Hematopoietic multipotent progenitor cell treated with erythropoietin and hydrocortisone succinate and interleukin-3 and kit ligand, for 15 days (in vitro differentiated cells): ENCODE measurements at places on chromosomes 13 and 19.

DNA sequence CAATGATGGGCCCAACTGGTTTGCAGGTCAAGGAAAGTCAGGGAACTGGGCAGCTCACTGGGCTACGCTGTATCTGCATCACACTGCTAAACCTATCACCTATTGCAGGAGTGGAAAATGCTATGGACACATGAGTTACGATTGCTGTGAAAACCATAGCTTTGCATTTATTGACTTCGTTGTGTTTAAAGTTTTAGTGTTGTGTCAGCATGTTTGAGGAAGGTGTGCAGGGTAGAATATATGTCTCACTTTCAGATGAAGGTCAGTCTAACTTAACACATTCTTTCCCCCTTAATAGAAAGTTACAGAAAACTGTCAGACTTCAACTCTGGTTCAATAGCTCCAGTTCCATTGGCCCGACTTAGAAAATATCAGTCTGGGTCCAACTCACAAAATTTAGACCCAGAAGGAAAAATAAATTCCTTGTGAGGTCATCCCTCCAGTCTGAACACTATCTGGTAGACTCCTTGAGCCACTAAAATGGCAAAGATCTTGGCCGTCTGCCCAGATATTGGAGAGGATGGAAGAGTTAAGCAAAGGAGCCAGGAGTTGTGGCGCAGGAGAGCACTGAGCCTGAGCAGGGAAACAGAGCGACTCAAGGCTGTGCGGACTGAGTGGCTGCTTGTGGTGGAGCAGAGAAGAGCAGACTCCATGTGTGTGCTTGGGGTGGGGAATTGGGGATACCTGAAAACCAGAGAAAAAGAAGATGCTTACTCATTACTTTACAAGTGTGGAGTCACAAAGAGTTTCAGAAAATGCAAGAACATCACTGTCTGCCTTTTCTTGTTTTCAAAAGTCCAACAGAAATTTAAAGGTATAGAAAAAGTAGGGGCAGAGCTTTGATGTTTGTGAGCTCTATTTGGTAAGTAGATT is 518.5 kb downstream of the FGF9 start:
- no peak for DNase-seq

DNA sequence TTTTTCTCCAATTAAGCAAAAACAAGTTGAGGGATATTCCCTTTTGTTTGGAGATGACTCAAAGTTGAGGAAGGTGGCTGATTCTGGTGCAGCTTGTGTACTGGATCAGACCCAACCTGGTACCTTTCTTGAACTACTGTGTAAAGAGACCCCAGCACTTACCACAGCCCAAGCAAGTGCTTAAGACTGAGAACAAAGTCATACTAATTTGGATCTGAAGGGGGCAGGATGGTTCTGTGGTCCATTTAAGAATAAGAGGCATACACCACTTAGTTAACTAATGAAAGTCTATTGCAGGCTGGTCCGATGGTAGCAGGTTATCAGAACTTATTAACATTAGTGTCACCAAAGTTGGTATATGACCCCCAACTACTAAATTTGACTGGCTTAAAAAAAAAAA is 6.3 kb downstream of the THSD1 start:
- peak; percentile 32 for DNase-seq

- DNase-seq = no peak
These were observed 3.7 kb upstream of the CNN1 start for GRCh38 chr19:11534948-11535347.

DNA sequence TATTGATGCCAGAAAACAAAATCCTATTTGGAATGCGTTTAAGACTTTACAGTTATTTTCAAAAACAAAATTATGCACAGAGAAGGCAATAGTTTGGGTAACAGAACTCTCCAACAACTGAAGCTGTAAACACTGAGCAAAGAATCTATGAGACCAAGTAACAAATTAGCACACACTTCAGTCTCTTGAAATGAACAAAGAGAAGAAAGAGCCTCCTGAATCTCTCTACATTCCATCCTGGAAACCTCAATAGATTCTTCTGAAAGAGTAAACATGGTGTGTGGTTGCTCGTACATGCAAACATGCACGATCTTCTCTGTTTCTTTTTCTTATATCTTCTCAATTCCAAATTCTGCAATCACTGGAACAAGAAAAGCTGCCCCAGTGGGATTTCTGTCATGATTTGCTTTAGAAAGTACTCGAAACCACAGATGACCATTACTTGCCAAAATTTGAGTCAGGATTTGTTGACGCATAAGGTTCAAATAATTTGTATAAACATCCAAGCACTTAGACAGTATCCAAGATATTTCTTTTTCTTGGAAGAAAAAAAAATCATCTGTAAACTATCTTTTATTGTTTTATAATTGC is 137.9 kb upstream of the DACH1 start:
- DNase-seq = no peak

GRCh38 chr19:18795540-18795939 is 4.4 kb upstream of the COMP start:
- DNase-seq = no peak

DNA sequence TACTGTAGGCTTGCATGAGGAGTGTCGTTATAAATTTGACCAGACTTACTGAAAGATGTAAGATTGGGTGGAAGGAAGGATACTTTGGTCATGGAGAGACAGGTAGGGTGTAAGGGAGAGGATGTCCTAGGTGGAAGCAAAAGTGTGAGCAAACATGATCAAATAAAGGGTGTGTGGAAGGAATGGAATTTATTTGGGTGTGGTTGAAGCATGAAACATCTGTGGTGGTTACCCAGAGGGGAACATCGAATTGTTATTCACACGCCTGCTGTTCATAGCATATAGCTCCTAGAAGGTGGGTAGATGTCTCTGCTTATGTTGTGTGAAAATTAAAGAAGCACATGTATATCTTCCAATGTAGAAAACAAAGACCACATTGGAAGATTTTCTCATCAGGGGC is 157.7 kb downstream of the ATP8A2 start:
- no peak for DNase-seq

- DNase-seq = no peak
These were observed 14.0 kb downstream of the GPR183 start for GRCh38 chr13:99293178-99293577.

- DNase-seq = no peak
These were observed 142.4 kb downstream of the URI1 start for GRCh38 chr19:30084390-30084819.

DNA sequence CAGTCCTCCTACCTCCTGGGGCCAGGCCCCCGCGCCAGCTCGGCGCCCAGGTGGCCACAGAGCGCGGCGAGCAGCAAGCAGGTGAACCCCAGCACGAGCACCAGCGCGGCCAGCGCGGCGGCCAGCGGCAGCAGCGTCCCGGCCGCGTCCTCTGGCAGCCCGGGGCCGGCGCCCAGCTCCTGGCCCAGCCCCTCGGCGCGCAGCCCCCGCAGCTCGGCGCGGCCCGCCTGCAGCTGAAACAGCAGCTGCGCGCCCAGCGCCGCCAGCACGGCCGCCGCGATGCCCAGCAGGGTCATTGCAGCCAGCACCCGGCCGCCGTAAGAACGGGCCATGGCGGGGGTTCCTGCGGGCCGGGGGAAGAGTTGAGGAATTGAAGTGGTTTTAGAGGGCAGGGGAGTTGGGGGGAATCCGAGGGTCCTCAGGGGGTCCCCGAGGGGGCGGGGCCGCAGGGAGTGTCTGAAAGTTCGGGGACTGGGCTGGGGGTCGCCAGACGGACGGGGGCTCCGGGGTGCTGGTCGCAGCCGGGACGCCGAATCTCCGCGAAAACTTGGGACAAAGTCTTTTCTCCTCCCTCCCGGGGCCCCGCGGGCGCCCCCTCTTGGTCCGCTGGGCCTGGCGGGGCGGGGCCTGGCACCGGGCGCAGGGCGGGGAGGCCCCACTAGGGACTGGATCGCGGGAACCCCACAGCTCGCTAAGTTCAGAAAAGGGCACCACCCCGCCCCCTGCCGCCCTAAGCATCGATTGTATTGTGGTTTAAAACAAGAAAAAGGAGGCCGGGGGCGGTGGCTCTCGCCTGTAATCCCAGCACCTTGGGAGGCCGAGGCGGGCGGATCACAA is at the start of gene TMEM221:
Gene TMEM221, minus strand, starts transcription at position 538 of the 837 bp plus-strand sequence. Its CDS starts 206 bp downstream, at position 332.
- DNase-seq = peak; percentile 16

DNA sequence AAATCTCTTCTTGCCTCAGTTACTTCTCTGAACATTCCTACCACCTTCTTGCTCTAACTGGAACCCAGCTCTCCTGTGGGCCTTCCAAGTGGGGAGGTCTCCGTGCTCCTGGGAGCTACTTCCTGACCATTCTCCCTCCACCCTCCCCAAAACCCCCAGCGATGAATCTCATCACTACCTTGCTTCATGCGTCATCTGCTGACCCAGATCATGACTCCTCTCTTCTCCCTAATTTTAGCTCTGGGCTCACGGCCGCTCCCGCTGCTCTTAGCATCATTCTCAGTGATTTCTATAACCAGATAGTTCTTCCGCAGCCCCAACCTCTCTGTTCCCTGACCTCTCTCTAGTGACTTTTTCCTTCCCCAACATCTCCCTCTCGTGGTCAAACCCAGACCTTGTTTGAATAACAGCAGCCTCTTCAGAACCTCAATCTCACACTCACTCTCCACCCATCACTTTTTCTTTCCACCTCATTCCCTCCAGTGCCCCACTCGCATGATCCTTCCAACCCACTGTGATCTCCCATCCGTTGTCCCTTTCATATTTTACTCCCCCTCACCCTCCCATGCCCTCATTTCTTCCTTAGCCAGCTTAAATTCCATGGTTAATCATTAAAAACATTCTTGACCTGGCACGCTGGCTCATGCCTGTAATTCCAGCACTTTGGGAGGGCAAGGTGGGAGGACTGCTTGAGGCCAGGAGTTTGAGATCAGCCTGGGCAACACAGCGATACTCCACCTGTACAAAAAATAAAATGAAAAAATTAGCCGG is 21.8 kb downstream of the MRPS12 start:
- DNase-seq = peak; percentile 19

DNA sequence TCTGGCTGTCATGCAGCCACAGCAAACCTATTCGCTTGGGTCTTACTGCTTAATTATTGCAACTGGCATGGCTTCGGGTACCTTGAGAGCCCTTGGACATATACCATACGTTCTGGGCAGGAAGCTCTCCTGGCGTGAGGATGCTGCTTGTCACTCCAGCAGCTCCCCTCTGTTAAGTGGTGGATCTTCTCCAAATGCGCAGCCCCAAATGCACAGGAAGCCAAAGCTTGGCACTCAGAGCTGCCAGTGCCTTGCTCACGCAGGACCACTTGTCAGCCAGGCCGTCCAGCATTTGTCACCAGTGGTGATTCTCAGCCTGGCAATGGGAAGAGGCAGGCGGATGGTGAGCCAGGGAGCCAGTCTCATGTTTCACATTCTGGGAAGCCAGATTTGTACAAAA is 158.6 kb downstream of the KATNAL1 start:
- DNase-seq = no peak

GRCh38 chr13:85508683-85509329 is 290.4 kb downstream of the SLITRK6 start:
- no peak for DNase-seq

- peak; percentile 68 for DNase-seq
These were observed 25.8 kb downstream of the LACC1 start for GRCh38 chr13:43905435-43906031.

DNA sequence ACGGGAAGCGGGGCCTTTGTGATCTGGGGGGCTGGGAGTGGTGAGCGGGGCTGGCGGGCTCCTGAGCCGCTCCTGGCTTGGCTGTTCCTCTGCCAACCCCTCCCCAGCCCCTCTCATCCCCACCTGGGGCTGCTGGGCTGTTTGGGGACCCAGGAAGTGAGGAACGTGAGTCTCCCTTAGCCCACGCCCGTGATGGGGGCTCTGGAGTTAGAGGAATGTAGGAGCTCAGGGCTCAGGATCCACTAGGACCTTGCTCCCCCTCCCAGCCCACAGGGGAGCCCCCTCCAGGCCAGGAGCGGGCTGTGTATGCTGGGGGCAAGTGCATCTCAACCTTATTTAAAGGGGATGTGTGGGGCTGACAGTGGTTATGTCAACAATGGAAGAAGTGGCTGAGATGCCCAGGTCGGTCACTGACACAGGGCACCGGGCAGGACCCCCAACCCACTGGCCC is 134.1 kb downstream of the URI1 start:
- DNase-seq = no peak

DNA sequence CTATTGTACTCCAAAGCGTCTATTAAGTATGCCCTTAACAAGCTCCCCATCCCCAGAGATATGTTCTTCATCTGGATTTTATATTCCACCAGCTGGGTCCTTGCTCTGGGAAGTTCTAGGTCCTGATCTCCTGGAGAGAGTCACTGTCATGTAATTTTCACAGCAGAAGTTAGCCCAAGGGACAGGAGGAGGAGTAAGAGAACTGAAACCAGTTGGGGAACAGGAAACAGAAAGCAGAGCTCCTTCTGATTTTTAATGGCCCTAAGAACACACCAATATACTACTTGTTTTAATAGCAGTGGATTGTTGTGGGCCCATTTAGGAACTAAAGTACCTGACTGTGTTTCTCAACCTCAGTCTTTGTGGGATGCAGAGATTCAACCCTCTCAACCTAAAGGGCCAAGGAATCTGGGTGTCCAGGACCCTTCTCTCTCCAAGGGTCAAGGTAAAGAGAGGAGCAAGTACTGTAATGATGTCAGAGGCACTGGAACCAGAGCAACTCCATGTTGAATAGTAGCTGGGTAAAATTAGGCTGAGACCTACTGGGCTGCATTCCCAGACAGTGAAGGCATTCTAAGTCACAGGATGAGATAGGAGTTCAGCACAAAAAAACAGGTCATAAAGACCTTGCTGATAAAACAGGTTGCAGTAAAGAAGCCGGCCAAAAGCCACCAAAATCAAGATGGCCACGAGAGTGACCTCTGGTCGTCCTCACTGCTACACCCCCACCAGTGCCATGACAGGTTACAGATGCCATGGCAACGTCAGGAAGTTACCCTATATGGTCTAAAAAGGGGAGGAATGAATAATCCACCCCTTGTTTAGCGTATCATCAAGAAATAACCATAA is 8.1 kb upstream of the FPR3 start:
- no peak for DNase-seq

- DNase-seq = no peak
These were observed 4.2 kb downstream of the ANO8 start for GRCh38 chr19:17330262-17331044.

GRCh38 chr19:48656840-48657474 is 11.0 kb upstream of the CA11 start:
- no peak for DNase-seq

- no peak for DNase-seq
These were observed 251.8 kb downstream of the UQCRFS1 start for GRCh38 chr19:28960986-28961705.

DNA sequence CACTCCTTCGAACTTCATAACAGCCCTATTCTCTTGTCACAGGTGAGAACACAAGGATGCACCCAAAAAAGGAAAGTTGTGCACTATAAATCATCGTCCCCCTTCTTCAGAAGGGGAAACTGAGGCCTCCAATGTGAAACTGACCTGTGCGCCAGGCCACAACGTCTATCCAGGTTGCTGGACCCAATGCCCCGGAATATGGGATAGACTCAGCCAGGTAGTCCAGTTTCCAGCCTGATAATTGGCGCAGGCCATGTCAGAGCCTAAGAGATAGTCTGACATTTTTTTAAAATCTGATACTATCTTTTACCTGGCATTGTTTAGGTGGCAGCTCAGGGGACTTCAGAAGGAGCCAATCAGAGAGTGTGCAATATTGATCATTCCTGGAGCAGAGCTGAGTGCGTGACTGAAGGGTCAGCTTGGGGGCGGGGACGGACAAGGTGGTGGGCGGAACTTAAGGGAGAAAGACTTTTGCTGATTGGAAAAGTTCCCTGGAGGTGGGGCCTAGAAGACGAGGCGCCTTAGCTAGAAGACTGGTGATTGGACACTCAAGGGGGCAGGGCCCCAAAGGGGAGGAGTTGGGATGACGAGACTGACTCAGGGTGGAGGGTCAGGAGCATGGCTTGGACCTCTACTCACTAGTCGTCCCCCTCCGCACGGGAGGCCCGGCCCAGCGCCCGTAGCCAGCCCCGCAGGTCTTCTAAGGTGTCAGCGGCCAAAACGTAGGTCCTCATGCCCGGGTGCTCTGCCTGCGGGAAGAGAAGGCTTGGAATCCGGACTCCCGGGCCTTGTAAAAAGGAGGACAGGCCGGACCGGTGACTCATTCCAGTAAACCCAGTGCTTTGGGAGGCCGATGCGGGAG is 8.5 kb downstream of the PLEKHA4 start:
- DNase-seq = peak; percentile 62
